BJ (cell line): ENCODE measurements at places on chromosomes 7 and 10.

DNA sequence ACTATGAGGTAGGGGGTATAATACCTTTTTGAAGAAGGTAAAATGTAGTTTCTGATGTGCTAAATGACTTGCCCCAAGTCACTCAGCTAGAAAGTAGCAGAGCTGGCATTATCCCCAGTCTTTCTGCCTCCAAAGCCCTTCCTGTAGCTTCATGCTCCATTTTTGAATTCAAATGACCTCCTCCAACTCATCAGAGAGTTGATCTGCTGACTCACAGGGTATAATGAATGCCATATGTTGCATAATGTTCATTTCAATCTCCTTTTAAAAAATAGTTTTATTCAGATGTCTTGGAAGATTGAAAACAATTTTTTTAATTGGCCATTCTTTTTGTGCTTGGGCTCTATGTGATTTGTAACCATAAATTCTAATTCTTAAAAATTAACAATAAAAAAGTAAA, 272.8 kb upstream of the IMMP2L start:
- peak; percentile 62 for DNase-seq

DNA sequence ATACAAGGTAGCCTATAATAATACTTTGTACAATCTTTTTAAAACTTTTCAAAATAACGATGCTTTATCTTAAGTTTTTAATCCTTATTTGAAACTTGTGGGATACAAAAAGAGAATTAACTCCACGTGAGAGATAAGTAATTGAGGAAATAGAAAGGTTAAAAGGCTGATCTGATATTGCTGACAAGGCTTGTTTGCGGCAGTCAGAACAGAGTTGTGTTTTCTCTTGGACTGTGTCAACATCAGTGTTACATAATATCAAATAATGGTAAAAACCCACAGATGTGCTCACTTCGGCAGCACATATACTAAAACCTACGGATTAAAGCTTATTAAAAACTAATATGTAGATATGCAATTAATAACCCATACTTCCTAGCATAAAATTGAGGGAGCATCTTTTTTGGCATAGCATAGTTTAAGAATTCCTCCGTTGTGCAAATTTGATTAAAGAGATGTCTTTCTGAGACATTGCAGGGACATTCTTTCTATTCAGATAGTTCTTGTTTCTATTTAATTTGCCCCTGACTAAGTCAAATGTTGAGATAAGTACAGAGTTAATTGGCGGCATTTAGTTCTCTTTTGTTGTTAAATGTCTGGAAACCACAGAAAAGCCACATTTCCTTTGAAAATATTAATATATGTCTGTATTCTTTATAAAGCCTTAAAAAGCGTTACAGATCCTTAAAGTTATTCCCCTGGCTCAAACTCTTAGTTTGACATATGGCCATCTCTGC, 63.3 kb downstream of the FAM185A start:
- no peak for DNase-seq

- DNase-seq, result no peak
Observed at GRCh38 chr10:810351-810846, 120.9 kb upstream of the DIP2C start.

GRCh38 chr7:41256186-41256945, 446.5 kb downstream of the INHBA start:
- DNase-seq, result no peak

- no peak for DNase-seq
Observed at GRCh38 chr10:129960481-129961156, 3.5 kb downstream of the EBF3 start.

DNA sequence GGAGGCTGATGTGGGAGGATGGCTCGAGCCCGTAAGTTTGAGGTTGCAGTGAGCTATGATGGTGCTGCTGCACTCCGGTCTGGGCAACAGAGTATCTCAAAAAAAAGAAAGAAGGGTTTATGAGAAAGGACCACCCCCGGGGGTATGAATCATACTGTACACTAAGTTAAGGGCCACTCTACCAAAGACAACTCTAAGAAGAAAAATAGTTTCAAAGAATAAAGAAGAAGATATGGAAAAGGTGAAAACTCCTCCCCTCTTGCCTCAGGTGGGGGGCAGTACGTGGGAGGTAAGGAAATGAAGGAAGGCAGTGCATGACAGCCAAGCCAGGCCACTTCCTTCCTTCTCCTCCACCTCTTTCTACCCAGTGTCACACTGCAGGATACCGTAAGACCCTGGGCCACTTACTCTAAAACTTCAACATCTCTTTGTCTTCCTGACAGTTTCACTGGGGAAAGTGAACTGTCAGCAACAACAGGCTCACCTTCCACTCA, 61.3 kb downstream of the PIP4K2A start:
- no peak for DNase-seq

GRCh38 chr7:128904381-128905197, 5.9 kb downstream of the KCP start:
- DNase-seq, result no peak

DNA sequence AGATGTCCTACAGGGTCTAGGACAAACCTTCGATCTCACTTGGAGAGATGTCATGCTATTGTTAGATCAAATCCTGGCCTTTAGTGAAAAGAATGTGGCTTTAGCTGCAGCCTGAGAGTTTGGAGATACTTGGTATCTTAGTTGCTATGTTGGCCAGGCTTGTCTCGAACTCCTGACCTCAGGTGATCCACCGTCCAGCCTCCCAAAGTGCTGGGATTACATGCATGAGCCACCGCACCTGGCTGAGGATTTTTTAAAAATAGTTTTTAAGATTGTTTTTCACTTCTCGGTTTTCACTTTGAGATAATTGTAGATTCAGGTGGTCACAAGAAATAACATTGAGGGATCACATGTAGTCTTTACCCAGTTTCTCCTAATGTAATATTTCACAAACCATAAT, 738.3 kb upstream of the POM121L12 start:
- DNase-seq, result no peak

GRCh38 chr7:87459941-87460340, 15.5 kb downstream of the ABCB4 start:
- DNase-seq, result no peak

GRCh38 chr7:921071-921461, 33.4 kb downstream of the ADAP1 start:
- DNase-seq, result no peak

DNA sequence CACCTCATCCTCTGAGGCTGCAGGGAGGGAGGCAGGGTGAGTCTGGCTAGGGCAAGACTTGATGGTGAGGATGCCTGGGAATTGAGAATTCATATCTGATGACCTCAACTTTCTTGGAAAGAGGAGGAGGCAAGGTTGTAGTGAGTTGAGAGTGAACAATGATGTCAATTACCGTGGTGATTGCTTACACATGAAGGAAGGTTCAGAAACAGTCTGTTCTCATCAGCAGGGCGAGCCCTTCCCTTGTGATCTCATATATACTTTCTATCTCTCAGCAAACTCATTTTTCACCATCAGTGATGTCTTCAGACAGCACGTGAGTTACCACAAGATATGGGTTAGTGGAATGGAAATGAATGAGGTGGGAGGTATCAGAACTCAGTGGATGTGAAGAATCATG, 20.1 kb upstream of the COL13A1 start:
- DNase-seq, result no peak

GRCh38 chr10:70647086-70647485, 25.2 kb upstream of the ADAMTS14 start:
- no peak for DNase-seq

GRCh38 chr10:132399117-132400035, 2.4 kb downstream of the PWWP2B start:
- DNase-seq, result no peak

GRCh38 chr10:72418679-72419078, 64.0 kb upstream of the DNAJB12 start:
- DNase-seq, result no peak

DNA sequence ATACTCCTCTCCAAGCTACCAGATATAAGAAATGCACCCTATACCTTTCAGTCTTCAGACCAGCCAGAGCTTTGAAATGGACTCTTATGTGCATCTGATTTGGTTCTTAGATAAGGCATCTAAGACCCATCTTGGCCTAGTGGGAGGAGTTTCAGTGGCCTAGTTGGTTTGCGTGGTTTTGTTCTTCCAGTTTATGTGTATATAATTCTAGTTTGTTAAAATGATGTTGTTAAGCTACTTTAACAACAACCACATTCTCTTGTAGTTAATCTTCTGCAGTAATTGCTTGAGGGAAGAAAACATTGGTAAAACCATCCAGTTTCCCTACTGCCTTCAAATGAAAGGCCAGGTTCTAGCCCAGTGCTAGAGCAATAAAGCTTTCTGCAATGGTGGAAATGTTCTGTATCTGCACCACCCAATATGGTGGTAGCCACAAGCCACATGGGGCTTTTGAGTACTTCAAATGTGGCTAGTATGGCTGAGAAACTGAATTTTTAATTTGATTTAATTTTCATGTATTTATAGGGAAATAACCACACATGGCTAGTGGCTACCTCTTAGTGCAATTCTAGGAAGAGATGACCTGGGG, 66.3 kb downstream of the KLHDC10 start:
- DNase-seq, result no peak

GRCh38 chr7:139588632-139589031, 65.1 kb downstream of the CLEC2L start:
- DNase-seq, result no peak

GRCh38 chr10:20601941-20602461, 295.1 kb downstream of the NEBL start:
- DNase-seq, result no peak

- no peak for DNase-seq
Observed at GRCh38 chr10:13349463-13350274, 1.6 kb upstream of the SEPHS1 start.

DNA sequence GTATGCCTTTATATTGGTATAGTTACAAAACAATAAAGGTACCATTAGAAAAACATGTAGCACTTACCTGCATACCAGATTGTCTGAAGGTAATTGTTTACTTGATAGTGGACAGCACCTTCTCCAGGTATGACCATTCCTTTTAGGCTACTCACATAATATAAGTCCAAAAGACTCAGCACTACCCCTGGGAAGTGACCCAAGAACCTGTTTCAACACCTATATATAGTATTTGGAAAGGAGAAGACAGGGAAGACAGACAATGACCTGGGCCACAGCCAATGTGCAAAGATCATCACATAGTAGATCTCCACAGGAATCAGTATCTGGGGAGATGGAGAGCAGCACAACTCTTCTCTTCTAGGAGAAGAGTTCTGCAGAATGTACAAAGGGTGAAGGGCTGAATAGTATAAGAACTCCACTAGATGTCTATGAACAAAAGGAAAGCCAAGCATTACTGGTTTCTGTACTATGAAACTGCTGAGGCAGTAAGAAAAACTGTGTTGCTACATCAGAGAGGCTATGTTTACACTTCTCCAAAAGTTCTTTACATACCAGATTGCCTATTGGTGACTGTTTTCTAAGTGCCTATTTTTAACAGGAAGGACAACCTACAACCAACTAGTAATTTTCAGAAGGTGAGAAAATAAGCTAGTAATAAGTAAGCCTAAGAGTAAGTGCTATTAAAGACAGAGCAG, 159.2 kb downstream of the BTAF1 start:
- no peak for DNase-seq
